ENCODE measurements at places on chromosomes 3 and 15.

DNA sequence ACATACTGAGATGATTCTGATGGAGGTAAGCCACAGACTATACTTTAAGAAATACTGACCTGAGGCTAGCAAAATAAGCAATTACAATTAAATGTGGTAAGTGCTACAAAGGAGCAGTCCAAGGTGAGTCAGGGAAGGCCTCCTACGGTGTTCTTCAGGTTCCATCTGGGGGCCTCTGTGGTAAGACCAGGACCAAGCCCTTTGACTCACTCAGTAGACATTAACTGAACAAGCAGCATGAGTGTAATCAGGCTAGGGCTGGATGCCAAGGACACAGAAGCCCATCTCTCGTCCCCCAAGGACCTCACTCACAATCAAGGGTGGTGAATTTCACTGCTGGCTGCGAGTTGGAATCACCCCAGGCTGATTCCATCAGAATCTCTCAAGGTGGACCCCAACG, 37.3 kb downstream of the DZIP1L start:
- no peak for DNase-seq

- no peak for DNase-seq
Observed at GRCh38 chr3:151227807-151228665, 25.0 kb upstream of the GPR171 start.

GRCh38 chr3:189975391-189975990, 145.2 kb downstream of the P3H2 start:
- no peak for DNase-seq

- DNase-seq = no peak
Observed at GRCh38 chr15:69697916-69698315, 245.3 kb downstream of the RPLP1 start.

- DNase-seq = no peak
Observed at GRCh38 chr3:119652306-119653033, 7.9 kb downstream of the POPDC2 start.

GRCh38 chr15:64009241-64009640, 37.0 kb downstream of the DAPK2 start:
- DNase-seq = no peak

DNA sequence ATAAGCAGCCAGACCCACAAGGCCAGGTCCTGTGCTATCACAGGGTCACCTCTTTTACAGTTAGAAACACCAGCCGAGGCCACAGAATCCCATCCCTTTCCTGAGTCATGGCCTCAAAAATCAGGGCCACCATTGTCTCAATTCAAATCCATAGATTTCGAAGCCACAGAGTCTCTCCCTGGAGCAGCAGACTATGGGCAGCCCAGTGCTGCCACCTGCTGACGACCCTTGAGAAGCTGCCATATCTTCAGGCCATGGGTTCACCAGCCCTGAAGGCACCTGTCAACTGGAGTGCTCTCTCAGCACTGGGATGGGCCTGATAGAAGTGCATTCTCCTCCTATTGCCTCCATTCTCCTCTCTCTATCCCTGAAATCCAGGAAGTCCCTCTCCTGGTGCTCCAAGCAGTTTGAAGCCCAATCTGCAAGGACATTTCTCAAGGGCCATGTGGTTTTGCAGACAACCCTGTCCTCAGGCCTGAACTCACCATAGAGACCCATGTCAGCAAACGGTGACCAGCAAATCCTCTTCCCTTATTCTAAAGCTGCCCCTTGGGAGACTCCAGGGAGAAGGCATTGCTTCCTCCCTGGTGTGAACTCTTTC, 39.6 kb downstream of the TGM4 start:
- no peak for DNase-seq

GRCh38 chr3:50003216-50003615, 63.3 kb downstream of the RBM6 start:
- no peak for DNase-seq

GRCh38 chr3:13935494-13936094, 55.7 kb upstream of the WNT7A start:
- DNase-seq = no peak

GRCh38 chr3:31410411-31410810, 122.3 kb upstream of the STT3B start:
- no peak for DNase-seq

GRCh38 chr15:31236184-31237042, 90.2 kb upstream of the KLF13 start:
- DNase-seq = peak; percentile 84

- DNase-seq = peak; percentile 62
Observed at GRCh38 chr15:101445562-101446517, 43.7 kb downstream of the PCSK6 start.

GRCh38 chr3:131616719-131617118, 113.9 kb upstream of the MRPL3 start:
- DNase-seq = no peak

DNA sequence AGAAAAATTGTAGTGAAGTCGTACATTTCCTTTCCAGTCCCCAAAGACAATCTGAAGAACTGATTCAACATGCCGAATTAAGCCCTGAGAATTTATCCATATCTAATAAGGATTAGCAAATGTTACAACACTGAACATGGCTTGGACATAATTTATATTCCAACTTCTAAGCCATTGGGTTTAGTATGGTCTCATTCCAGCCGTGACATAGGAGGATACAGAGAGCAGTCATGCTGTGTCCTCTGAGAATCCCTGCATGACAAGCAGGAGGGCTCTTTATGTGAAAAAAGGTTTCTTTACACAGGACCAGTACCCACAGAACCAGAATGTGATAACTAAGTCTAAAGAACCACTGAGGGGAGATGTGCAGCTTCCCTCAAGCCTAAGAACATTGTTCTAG, 231.9 kb upstream of the WNT5A start:
- no peak for DNase-seq

DNA sequence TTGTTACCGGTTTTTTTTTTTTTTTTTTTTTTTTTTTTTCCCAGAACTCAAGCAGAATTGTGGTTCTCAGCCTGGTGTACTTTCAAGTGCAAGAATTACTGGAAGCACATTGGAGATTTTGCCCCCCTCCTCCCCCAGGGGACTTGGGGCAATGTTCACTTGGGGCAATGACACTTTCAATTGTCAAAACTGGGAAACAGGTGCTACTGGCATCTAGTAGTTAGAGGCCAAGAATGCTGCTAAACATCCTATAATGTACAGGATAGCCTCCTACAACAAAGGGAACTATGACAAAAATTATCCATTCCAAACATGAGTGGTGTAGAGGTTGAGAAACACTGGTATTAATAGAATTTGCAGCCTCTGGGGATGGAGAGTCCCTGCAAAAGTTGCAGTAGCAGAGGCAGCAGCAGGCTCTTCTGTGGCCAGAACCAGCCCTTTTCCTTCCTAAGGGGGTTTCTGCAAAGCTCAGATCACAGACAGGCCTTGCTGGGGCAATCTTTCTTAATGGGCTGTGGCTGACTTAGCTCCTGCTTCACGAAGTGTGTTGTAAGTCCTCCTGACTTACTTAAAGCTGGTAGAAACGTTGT, 144.3 kb upstream of the MRPS22 start:
- no peak for DNase-seq

- no peak for DNase-seq
Observed at GRCh38 chr15:74235962-74236361, at the start of gene CCDC33. Gene CCDC33 (plus strand): TSS chr15:74236326. CDS start chr15:74236720, 394 bp downstream.

DNA sequence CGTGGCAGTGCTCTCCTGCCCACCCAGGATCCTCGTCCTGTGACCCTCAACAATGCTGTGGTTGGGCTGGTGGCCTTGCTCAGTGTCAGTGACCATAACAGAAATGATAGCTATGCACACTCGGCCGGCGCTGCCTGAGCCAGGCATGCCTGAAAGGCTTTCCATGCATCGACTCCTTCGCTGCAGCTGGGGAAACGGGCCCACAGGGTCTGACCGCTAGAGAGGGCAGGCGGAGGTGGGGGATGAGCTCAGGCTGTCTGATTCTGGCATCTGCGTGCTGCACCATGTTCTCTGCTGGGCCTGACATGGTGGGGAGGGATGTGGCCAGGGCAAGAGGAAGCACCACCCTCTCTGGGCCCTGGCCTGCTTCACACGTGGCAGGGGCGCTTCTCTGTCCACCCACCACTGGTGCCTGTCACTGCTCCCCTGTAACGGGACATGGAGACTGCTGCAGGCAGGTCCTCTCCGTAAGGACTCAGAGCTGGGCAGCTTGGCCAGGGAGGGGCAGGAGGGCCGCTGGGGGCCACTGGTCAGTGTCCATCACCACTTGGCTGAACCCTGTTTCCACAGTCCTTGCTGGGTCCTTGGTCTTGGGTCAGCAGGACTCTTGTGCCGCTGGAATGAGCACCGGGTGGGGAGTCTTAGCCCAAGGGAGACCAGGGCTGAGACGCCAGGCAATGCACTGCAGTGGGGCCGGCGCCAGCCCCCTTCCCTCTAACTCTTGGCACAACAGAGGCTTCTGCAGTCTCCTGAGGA, 64.1 kb upstream of the RPL32 start:
- no peak for DNase-seq

- no peak for DNase-seq
Observed at GRCh38 chr3:170002231-170002630, 35.6 kb upstream of the GPR160 start.

GRCh38 chr3:39080026-39080425, 27.4 kb downstream of the GORASP1 start:
- DNase-seq = no peak

DNA sequence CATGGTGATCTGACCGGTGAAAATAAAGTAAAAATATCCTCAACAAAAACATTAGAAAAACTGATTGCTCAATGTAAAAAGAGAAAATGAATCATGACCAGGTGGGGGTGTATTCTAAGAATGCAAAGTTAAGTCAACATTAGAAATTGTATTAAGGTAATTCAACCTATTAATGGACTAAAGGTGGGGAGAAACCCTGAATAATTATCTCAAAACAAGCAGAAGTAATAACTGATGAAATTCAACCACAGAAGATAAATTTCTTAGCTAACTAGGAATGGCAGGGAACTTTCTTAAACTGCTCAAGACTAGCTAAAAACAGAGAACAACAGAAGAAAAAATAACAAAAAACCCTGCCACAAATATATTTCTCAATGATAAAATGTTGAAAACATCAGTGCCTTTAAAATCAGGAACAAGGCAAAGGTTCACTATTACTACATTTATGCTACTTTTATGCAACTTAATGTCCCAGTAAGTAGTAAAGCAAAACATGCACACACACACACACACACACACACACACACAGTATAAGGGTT, 204.4 kb upstream of the THBS1 start:
- DNase-seq = no peak

DNA sequence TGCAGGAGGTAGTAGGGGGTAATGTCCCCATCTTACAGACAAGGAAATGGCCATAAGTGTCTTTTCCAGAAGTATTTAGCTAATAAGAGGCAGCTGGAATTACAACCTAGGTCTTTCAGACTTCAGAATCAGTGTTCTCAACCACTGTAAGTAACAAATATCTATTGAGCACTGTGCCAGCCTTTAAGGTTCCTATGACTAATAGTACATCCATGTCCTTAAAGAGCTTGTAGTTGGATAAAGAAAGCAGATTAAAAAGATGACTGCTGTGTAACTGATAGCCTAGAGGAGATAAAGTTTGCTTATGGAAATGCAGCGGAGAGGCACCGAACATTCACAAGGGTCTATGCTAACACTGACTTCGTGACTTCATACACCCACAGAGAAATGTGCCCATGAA, 136.0 kb downstream of the KCNMB2 start:
- no peak for DNase-seq

GRCh38 chr3:123148772-123149171, 53.0 kb upstream of the SEC22A start:
- no peak for DNase-seq

DNA sequence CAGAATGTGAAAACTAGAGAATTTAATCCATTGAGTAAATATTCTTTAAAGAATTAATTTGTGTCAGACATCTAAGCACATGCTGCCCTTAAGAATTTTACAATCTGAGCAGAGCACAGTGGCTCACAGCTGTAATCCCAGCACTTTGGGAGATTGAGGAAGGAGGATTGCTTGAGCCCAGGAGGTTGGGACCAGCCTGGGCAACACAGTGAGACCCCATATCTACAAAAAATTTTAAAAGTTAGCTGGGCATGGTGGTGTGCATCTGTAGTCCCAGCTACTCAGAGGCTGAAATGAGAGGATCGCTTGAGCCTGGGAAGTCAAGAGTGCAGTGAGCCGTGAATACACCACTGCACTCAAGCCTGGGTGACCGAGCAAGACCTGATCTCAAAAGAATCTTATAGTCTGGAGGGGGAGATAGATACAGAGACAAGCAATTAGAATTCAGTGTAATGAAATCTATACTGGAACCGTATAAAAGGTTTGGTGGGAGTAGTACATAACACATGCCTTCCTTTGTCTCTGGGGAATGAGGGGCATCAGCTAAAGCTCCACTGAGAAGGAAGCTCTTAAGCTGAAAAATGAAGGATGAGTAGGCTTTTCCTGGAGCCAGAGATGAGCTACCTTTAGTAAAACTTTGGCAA, 21.2 kb downstream of the ATP11B start:
- DNase-seq = no peak

DNA sequence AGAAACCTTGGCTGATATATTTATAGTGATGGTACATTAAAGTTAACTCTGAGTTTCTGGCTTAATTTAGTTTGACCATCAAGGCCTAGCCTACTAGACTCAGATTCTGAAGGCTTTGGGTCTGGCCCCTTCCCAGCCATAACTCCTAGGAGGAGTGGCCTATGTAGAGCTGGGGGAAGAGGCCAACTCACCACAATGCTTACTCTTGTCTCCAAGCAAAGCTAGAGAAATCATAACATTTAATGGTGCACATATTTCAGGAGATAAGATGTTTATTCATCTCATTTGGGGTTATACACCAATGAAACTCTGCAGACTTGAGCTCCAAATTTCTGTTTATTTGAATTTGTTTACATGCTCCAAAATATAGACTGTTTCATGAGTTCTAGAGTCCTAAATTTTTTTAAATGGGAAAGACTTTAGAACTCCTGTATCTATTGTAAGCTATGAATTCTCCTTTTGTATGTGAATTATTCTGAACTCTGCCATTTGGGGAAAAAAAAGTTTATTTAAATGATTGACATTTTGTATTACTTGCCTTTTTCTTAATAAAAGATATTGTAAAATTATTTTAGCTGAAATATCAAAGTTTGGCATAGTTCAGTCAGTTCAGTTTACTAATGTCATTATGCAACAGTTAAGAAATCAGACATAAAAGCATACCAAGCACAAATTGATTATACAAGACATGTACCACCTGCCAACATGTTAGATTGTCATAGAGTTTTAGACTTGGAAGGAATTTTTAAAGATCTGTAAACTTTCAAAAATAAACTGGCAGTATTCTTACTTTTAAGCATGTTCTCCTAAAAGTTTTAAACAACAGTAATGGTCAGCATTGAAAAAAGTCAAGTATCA, 143.4 kb upstream of the NR2E3 start:
- no peak for DNase-seq

GRCh38 chr3:108415661-108416060, 94.7 kb downstream of the MYH15 start:
- no peak for DNase-seq

- DNase-seq = no peak
Observed at GRCh38 chr3:57646723-57647122, 46.2 kb downstream of the DENND6A start.

- DNase-seq = no peak
Observed at GRCh38 chr15:61225614-61226013, 3.5 kb downstream of the RORA start.

GRCh38 chr3:42723219-42723618, 20.6 kb upstream of the HHATL start:
- no peak for DNase-seq

Data from RWPE2 (cell line).